ENCODE measurements at places on chromosomes 16 and 17.

- DNase-seq, result no peak
Measured at GRCh38 chr17:58136669-58137279, 11.4 kb upstream of the OR4D1 start.

GRCh38 chr17:79042421-79043190, 18.6 kb downstream of the C1QTNF1 start:
- DNase-seq, result peak; percentile 63

DNA sequence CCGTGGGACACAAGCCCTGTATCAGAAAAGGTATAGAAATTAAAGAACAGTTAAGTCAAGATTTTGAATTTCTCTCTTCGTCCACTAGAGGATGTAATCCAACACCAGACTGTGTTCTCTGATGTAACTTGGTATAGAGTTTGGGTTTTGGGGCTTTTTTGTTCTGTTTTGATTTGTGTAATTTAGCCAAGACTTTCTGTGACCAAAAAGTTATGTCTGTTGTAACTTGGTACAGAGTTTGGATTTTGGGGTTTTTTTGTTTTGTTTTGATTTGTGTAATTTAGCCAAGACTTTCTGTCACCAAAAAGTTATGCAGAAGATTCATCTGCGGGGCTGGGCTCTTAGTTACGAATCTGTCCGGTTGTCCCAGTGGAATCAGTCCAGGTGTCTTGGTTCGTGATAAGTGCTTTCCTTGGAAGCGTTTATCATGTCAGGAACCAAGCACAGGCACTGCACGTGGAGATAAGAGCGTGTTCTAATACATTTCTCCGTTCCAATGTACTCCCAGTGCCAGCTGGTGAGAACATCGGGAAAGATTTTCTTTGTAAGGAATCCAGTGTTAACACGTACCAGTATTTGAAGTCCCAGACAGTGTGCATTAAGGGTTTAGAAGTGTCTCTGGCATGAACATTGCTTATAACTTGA, 44.1 kb upstream of the SEC14L1 start:
- peak; percentile 84 for DNase-seq

DNA sequence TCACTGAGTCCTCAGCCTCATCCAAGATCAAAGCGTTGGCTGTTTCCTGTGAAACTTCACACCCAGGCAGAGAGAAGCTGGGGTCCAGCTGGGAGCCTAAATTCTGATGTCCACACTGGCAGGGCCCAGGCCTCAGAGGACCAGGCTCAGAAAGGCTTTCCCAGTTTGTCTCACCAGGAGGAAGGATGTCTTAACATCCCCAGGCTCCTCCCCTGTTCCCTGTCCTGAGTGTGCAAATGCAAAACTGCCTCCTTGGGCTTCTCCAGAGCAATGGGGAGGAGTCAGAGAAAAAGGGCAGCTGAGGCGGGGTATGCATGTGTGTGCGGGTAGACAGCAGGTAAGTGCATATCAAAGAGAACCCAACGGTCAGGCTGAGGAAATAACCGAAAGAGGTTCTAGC, 45.7 kb downstream of the CUEDC1 start:
- DNase-seq, result no peak

DNA sequence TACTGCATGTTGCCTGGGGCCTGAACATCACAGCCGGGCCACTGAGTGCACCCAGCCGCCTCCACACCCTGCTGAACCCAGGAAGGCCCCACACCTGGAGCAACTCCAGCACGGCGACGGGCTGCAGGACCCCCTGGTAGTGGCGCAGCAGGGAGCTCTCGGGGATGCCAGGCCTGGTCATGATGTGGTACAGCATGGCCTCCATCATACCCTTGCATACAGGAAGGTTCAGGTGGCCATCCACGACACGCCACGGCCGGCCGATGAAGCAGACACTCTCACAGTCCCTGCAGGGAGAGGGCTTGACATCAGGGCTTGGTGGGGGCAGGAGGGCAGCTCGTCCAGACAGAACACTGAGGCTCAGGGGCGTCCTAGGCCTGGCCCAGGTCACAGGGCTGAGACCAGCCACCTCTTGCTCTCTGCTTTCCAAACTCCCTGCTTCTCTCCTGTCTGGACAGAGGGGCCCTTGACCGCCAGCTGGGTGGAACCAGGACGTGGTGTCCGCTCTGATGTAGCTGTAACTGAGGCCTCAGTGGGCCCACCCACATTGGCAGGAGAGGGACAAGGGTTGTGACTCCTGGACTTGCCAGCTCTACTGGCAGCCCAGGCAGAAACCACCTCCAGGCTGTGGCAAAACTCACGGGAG, 60.3 kb downstream of the IL21R start:
- DNase-seq, result no peak

DNA sequence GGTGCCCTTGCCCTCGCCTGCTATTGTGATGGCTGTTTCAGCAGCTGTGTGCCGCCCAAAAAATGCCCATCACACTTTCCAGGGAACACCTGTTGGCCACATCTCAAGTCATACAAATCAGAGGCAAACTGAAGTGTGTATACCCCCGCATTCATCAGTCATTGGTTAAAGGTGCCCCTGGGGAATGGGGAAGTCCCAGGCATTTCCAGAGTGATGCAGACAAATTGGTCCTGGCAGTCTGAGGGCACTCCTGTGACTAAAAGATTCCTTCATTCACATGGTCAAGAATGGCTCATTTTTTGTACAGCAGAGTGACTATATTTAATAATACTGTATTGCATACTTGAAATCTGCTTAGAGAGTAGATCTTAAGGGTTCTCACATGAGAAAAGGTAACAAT, 102.9 kb upstream of the TMEM97 start:
- no peak for DNase-seq

DNA sequence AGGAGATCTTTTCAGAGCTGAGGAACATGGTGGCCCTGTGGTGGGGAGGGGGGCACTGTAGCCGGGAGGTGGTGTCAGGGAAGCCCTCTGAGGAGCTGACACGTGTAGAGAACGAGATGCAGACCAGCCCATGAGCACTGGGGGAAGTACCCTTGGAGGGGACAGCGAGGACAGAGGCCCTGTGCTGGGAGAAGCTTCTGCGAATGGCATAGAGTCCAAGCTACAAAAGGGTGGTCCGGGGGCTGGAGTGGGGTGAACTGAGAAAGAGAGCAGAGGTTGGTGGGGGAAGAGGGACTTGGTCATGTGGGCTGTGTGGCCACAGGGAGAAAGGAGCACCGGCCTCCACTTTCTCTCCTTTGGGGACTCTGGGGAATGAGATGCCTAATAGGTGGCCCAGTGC, 270.8 kb downstream of the CBLN1 start:
- DNase-seq, result no peak

DNA sequence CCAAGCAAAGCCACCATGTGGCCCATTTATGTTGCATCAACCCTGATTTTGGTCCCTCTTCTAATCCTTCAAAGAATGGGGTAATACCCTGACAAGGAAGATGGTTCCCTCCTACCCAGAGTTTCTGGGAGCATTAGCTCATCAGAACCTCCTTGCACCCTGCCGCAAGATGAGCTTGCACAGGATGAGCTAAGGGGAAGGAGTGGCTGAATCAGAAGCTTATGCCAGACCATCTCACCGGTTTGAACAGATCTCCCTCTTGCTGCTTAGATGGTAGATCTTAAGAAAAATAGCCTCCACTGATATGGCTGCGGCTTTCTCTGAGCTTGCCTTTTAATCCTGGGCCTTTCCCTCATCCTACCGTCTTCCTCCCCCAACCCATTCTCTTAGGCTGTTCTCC, 175.1 kb downstream of the SOX9 start:
- no peak for DNase-seq

GRCh38 chr17:66412857-66413558, 110.6 kb downstream of the PRKCA start:
- no peak for DNase-seq

GRCh38 chr17:75875182-75875939, 3.0 kb downstream of the TRIM47 start:
- DNase-seq, result no peak

GRCh38 chr17:81995463-81996231, 18.2 kb downstream of the ASPSCR1 start:
- DNase-seq, result no peak

GRCh38 chr16:35636480-35637230, 2177.2 kb downstream of the TP53TG3F start:
- DNase-seq, result no peak

DNA sequence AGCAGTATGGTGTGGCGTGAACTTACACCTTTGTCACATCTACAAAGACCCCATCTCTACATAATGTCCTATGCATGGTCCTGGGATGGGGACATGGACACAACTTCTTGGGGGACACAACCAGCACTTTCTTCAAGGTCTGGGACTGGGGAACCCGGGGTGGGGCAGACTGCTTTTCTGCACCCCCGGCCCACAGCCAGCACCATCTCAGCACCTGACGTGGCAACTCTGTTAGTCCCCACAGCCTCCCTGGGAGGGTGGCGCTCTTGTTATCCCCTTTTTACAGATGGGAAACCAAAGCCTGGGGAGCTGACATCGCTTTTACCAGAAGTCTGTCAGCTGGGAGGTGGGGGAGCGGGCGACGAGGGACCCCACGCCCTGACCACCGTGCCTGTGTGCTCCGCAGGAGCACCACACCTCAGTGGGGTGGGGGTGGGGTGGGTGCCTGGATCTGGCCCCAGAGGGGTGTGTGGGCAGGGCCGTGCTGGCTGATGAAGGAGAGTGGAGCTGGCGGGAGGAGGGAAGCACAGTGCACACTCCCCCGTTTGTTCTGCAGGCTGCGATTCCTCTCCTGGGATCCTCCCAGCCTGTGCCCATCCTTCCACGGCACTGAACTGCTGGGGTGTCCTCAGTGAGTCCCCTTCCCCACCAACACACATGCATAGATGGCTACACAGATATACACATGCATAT, 115.4 kb upstream of the GSE1 start:
- no peak for DNase-seq

- no peak for DNase-seq
Measured at GRCh38 chr16:4664538-4665418, 28.6 kb upstream of the NUDT16L1 start.

DNA sequence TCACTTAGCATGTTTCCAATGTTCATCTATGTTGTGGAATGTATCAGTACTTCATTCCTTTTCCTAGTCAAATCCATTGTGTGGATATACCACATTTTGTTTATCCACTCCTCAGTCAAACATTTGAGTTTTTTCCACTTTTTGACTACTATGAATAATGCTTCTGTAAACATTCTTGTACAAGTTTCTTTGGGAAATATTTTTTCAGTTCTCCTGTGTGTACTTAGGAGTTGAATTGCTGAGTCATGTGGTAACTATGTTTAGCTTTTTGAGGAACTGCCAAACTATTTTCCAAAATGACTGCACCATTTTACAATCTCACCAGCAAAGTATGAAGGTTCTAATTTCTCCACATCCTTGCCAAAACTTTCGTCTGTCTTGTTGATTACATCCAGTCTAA, 223.7 kb upstream of the AXIN2 start:
- peak; percentile 93 for DNase-seq

DNA sequence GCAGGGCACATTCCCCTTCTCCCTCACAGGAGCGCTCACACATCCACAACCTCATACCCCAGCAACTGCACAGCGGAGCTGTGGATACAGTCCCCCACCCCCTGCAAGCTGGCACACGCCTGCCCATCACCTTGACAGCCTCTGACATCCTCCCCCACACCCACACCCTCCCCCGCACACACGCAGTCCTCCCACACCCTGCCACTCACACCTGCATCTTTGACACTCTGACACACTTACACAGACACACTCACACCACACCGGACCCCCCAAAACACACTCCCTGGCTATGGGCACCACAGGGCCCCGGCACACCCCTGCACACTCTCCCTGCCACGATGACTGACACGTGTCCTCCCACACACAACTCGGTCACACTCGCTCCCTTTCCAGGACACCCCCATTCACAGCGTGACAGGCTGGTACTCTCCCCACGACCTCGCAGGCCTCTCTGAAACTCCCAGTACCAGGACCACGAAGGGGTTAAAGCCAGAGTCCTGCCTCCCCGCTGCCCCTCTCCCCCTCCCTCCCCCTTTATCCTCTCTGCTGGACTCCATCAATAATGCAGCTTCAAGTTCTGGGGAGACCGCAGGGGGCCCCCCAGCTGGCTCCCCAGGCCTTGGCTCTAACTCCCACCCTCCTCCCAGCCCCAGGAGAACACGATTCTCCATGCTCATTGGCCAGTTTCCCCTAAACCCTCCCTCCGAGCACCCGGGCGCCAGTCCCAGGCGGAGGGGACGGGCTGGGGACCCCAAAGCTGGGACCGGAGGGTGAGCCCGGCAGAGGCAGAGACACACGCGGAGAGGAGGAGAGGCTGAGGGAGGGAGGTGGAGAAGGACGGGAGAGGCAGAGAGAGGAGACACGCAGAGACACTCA, at the start of gene PPP1R1B:
PPP1R1B (plus strand) TSS at position 782 of the 876 bp plus-strand sequence. CDS start 441 bp downstream, outside the sequence.
- peak; percentile 19 for DNase-seq

- no peak for DNase-seq
Measured at GRCh38 chr17:74217037-74217730, 3.8 kb downstream of the TTYH2 start.

DNA sequence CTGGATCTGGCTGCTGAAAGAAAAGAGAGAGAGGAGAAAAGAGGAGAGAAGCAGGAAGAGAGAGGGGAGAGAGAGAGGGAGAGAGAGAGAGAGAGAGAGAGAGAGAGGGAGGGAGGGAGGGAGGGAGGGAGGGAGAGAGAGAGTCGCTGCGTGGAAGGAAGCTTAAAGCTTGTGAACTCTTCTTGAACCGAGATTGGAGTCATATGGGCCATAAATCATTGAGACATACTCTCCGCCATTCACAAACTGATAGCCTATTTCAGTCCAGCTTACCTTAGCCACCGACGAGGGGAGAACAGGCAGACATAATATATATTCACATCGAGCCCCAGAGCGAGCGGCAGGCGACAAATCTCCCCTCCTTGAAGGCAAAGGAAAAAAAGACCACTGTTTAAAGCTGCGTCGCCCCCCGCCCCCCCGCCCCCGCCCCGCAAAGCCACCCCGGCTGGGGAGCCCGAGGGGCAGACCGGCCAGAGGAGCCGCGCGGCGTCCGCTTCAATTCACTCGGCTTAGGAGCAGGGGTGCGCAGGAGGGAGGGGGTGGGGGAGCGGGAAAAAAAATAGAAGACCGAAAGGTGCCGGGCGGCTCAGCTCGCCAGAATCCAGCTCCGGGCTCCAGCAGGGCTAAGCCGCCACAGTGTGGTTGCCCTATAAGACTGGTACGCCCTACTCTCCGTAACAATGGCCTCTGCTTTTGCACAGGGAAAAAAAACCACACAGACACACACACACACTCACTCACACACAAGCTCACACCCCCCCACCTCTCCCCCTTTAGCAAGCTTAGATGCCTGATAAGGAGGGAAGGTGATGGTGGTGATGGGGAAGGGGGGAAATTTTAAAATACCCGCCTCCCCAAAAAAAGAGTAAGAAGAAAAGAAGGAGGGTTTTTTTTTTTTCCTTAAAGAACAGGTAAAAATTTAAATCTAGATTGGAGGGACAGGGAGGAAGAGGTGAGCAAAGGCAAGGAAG, 10.6 kb upstream of the HOXB2 start:
- no peak for DNase-seq

DNA sequence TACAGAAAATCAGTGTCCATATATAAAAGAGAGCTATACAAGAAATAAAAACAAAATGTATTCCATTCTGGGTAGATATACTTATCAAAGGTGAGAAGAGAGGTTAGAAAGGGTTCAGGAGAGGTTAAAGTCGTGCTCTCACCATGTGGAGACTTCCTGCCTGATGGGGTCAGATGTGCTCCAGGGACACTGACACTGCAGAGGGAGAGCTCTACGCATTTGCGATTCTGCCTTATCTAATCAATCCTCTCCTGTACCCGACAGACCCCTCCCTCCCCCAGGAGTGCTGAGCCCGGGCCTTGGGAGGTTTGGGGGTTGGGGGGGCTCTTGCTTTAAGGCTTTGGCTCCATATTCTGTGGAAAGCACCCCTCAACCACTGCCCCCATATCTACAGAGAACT, 16.6 kb upstream of the SLC5A11 start:
- no peak for DNase-seq

Data from adipocyte (in vitro differentiated cells).